Endothelial cell (in vitro differentiated cells): ENCODE measurements at places on chromosomes 6 and 20. TPM values are rescaled to one million over a fixed set of nuclear protein-coding genes. Genes with fewer than 3 reads are reported as not detected.

Gene PROKR2
- total RNA-seq = not detected

Gene SDHAF4
- 10.5 TPM for total RNA-seq

Gene POU3F2
- 0.08 TPM for total RNA-seq

Gene FYN
- total RNA-seq = 474 TPM

Gene LIME1
- total RNA-seq = 8.1 TPM

Gene ARFGEF3
- total RNA-seq = 6.4 TPM

Gene NOL4L
- 150 TPM for total RNA-seq

Gene EDEM2
- 43.5 TPM for total RNA-seq

Gene CDSN
- not detected for total RNA-seq

Gene PI3
- total RNA-seq = not detected

Gene EMILIN3
- 0.28 TPM for total RNA-seq

Gene GABRR1
- total RNA-seq = not detected

Gene DNAH8
- 0.05 TPM for total RNA-seq

Gene SNRPB
- 195 TPM for total RNA-seq

Gene HSPA1L
- total RNA-seq = 0.82 TPM

Gene SOX12
- total RNA-seq = 64.7 TPM

Gene KHDC1L
- total RNA-seq = not detected

Gene BTN1A1
- total RNA-seq = 1.4 TPM

Gene SRMS
- total RNA-seq = not detected

Gene ACSS1
- total RNA-seq = 15.5 TPM

Gene PRL
- total RNA-seq = not detected

Gene LY6G5C
- total RNA-seq = 22.0 TPM

Gene BCAS4
- 7.6 TPM for total RNA-seq

Gene SNAP25
- 0.38 TPM for total RNA-seq

Gene ARHGAP40
- total RNA-seq = 0.64 TPM

Gene TREML4
- 0.15 TPM for total RNA-seq

Gene EXOC2
- 34.6 TPM for total RNA-seq

Gene RAMACL
- 4.9 TPM for total RNA-seq

Gene SLC32A1
- total RNA-seq = 3.4 TPM

Gene MUCL3
- total RNA-seq = not detected

Gene ZNF391
- total RNA-seq = 6.7 TPM

Gene PACRG
- total RNA-seq = 1.1 TPM

Gene SLC52A3
- total RNA-seq = 2.9 TPM

Gene ASIP
- total RNA-seq = not detected

Gene OSBPL2
- 39.5 TPM for total RNA-seq

Gene HTR1E
- not detected for total RNA-seq

Gene SLC17A4
- total RNA-seq = not detected

Gene ATP6V1G2
- 1.8 TPM for total RNA-seq

Gene HLA-DQB2
- total RNA-seq = 0.31 TPM

Gene JPH2
- total RNA-seq = 0.80 TPM

Gene SRSF12
- 3.9 TPM for total RNA-seq

Gene HSPA12B
- 12.7 TPM for total RNA-seq

Gene PHF1
- total RNA-seq = 60.0 TPM
